ENCODE measurements at places on chromosomes 1 and 21. TPM values are rescaled to one million over a fixed set of nuclear protein-coding genes. Genes with fewer than 3 reads are reported as not detected.
A peak's percentile ranks its signal among the peaks of the same experiment; 100 is the strongest.

GRCh38 chr1:200090252-200091159 is 63.0 kb downstream of the NR5A2 start:
- no peaks in the 10 kb centered on the region for H3K36me3 ChIP-seq
- DNase-seq, result no peak
- no peak overlapping the region for H3K27ac ChIP-seq
- no peaks in the 10 kb centered on the region for H3K27me3 ChIP-seq

DNA sequence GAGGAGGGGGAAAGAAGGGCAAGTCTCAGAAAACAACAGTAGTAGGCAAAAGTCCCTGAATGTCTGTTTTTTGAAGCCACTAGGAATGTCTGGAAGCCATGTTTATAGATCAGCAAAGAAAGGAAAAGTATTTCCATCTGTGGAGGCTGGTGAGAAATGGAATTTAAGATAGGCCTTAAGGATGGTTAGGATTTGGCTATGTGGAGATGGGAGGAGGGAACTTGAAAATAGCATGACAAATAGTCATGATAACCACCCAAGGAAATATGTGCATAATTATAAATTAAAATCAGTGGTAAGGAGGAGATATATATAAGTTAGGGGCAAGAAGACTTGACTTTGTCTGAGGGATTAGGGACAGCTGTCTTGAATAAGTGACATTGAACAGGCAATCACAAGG is 33.8 kb upstream of the FGGY start:
- no peaks in the 10 kb centered on the region for H3K27me3 ChIP-seq
- no peaks in the 10 kb centered on the region for H3K36me3 ChIP-seq

Gene BTBD8
- total RNA-seq, result 3.8 TPM

DNA sequence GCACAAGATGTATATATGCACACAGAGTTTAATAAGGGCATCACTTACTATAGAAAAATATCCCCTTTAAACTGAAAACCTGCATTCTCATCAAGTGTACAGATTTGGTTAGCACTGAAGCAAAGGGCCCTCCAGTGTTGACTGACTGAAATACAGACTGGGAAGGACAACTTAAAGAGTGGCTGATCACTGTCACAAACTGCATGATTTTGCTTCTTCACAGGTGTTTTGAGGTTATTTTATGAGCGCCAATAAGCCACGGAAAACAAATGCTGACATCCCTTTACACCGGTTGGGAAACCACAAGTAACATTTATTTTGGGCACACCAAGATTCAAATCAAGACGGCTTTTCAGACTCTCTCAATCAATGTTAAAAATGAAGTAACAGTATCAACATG is 30.9 kb upstream of the RAP1GAP start:
- no peaks in the 10 kb centered on the region for H3K27me3 ChIP-seq
- no peaks in the 10 kb centered on the region for H3K4me1 ChIP-seq
- H3K4me3 ChIP-seq, result no peak overlapping the region
- no peak for DNase-seq
- no peak overlapping the region for H3K27ac ChIP-seq
- peaks cover 50% of the 10 kb centered on the region for H3K36me3 ChIP-seq

DNA sequence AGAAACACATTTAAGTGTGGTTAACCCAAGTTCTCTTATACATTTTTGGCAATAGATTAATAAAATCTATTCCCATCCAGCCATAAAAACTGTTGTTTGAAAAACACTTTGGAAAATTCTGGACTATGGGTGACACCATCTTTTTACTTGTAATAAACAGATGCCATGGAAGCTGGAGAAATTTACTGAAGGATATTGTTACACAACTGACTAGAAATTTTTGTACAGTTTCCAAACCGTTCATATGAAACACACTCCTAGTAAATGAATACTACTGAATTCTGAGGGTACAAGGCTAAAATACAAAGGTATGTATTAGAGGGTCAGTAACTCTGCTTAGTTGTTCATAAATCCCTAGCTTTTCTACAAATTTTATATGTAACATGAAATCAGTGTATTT is 48.7 kb downstream of the TRIM33 start:
- H3K27ac ChIP-seq, result no peak overlapping the region
- H3K4me3 ChIP-seq, result no peak overlapping the region
- DNase-seq, result no peak
- no peaks in the 10 kb centered on the region for H3K27me3 ChIP-seq

DNA sequence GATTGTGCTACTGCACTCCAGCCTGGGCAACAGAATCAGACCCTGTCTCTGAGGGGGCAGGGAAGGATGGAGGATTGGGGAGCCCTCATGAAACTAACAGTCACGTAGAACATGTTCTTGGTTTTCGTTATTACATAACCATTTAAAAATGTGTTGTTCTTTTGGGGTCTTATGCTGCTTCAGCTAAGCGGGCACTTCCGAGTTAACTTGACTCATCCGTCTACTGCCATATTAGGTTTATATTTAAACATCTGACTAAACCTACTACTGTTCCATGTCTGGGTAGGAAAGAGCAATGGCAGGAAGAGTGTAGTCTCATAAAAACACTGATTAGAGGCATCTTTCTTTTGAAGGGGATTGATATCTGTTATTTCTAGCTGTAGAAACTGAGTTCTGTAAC is 59.5 kb upstream of the BMP8A start:
- H3K4me1 ChIP-seq, result peaks cover 38% of the 10 kb centered on the region
- no peaks in the 10 kb centered on the region for H3K27me3 ChIP-seq
- peak overlapping the region; percentile 42 for H3K27ac ChIP-seq
- DNase-seq, result no peak
- peaks cover 37% of the 10 kb centered on the region for H3K36me3 ChIP-seq

- peak; percentile 67 for DNase-seq
- H3K36me3 ChIP-seq, result peaks cover 6% of the 10 kb centered on the region
- H3K4me3 ChIP-seq, result peak overlapping the region; percentile 57
- H3K4me1 ChIP-seq, result peaks cover 23% of the 10 kb centered on the region
Measured at GRCh38 chr1:153698020-153698922, 19.8 kb downstream of the NPR1 start.

Gene FAM177B
- total RNA-seq, result not detected

- peak overlapping the region; percentile 75 for H3K27ac ChIP-seq
- H3K27me3 ChIP-seq, result no peaks in the 10 kb centered on the region
- no peak for DNase-seq
- H3K4me1 ChIP-seq, result no peaks in the 10 kb centered on the region
Measured at GRCh38 chr1:94236630-94237290, 624 bp downstream of the ARHGAP29 start.

- H3K4me1 ChIP-seq, result no peaks in the 10 kb centered on the region
- DNase-seq, result no peak
- no peaks in the 10 kb centered on the region for H3K36me3 ChIP-seq
- no peak overlapping the region for H3K4me3 ChIP-seq
- H3K27ac ChIP-seq, result no peak overlapping the region
- no peaks in the 10 kb centered on the region for H3K27me3 ChIP-seq
Measured at GRCh38 chr1:17470021-17470799, 30.7 kb upstream of the RCC2 start.

- DNase-seq, result no peak
- no peak overlapping the region for H3K4me3 ChIP-seq
- peaks cover 5% of the 10 kb centered on the region for H3K4me1 ChIP-seq
- H3K27me3 ChIP-seq, result no peaks in the 10 kb centered on the region
Measured at GRCh38 chr1:208654241-208654640, 410.1 kb upstream of the PLXNA2 start.

Gene LCE2B
- total RNA-seq, result 2.4 TPM

GRCh38 chr1:69766431-69767180 is 198.9 kb downstream of the LRRC7 start:
- H3K4me3 ChIP-seq, result no peak overlapping the region
- H3K27ac ChIP-seq, result no peak overlapping the region
- H3K36me3 ChIP-seq, result no peaks in the 10 kb centered on the region
- DNase-seq, result no peak
- H3K4me1 ChIP-seq, result no peaks in the 10 kb centered on the region

DNA sequence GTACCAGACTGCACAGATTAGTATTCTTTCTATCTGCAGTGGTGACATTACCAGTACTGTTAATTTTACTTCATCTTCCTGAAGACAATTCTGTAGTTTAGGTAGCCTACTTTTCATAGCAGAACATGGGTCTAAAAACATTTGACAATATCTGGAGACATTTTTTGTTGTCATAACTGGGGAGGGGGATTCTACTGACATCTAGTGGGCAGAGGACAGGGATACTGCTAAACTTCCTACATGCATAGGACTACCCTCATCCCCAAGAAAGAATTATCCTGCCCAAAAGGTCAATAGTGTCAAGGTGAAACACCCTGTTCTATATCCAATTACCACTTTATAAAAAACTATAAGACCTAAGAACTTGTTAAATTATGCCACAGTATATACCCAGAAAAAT is 3.4 kb upstream of the ARHGAP29 start:
- no peak for DNase-seq
- H3K4me3 ChIP-seq, result no peak overlapping the region
- no peaks in the 10 kb centered on the region for H3K4me1 ChIP-seq
- H3K27ac ChIP-seq, result no peak overlapping the region
- no peaks in the 10 kb centered on the region for H3K36me3 ChIP-seq
- H3K27me3 ChIP-seq, result no peaks in the 10 kb centered on the region

GRCh38 chr1:170700842-170701615 is 37.1 kb downstream of the PRRX1 start:
- no peak overlapping the region for H3K4me3 ChIP-seq
- H3K27me3 ChIP-seq, result no peaks in the 10 kb centered on the region
- peak overlapping the region; percentile 60 for H3K27ac ChIP-seq
- H3K36me3 ChIP-seq, result no peaks in the 10 kb centered on the region

GRCh38 chr1:50110151-50110550 is 1.4 kb downstream of the ELAVL4 start:
- no peaks in the 10 kb centered on the region for H3K27me3 ChIP-seq
- no peaks in the 10 kb centered on the region for H3K36me3 ChIP-seq
- H3K4me1 ChIP-seq, result no peaks in the 10 kb centered on the region
- H3K27ac ChIP-seq, result no peak overlapping the region
- peak overlapping the region; percentile 39 for H3K4me3 ChIP-seq

- no peak for DNase-seq
- H3K4me1 ChIP-seq, result peaks cover 20% of the 10 kb centered on the region
- H3K27me3 ChIP-seq, result no peaks in the 10 kb centered on the region
- peak overlapping the region; percentile 82 for H3K27ac ChIP-seq
- no peaks in the 10 kb centered on the region for H3K36me3 ChIP-seq
Measured at GRCh38 chr1:95021119-95021518, 51.6 kb downstream of the ALG14 start.

Gene TIE1
- total RNA-seq, result 25.7 TPM

DNA sequence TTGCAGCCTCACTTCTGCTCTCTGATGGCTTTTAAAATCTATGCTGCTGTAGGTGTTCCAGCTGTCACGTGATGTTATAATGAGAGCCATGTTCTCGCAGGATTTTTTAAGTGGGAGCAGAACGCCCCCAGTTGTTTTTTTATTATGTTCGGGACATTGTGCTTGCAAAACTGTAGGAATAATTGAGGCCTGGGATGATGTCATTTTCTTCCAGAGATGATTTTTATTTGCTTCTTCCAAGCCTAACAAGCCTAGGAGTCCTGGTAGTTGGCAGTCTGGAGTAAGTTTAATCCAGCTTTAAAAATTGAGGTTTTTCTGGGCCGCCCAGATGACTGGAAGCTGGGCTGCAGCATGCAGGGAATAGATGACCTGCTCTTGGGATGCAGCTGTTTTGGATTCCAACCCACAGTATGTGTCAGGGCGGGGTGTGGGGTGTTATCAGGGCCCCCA is 34.6 kb upstream of the CHIT1 start:
- peaks cover 23% of the 10 kb centered on the region for H3K4me1 ChIP-seq
- no peaks in the 10 kb centered on the region for H3K27me3 ChIP-seq
- no peak for DNase-seq
- H3K36me3 ChIP-seq, result no peaks in the 10 kb centered on the region
- H3K27ac ChIP-seq, result no peak overlapping the region

Gene HAPLN2
- 1.2 TPM for total RNA-seq

Gene CFHR5
- total RNA-seq, result not detected
